ENCODE measurements at places on chromosomes 3 and 15.

GRCh38 chr3:126052196-126053058 lies 31.5 kb downstream of the SLC41A3 start:
- no peak for DNase-seq

DNA sequence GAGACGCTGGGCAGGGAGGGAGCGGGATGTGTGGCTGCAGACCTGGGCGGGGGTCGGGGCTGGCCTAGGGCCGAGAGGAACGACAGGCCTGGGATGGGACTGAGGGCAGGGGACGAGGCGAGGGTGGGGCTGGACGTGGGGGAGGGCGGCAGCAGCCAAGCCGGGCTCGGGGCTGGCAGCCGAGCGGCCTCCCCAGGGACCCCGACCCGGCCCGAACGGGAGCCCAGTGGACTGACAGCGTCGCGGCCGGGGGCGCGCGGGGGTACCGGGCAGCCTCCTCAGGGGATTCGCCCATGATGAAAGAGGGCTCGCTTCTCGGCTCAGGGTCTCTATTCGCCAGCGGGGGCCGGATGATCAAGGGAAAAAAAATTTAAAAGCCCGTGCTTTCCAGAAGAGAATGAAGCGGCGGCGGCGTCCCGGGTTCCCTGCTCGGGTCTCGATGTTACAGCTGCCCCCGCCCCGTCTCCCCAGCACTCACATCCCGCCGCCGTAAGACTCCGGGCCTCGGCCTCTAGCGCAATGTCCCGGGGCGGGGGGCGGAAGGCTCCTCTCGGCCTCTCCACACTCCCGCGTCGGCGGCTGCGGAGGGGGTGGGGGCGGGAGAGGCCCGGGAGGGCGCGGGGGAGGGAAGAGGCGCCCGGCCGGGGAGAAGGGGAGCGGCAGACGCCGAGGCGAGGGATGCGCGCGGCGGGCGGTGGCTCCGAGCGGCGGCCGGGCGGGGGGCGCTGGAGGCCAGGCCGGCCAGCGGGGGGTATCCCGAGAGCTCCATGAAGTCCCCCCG lies 4.3 kb downstream of the PTH1R start:
- DNase-seq: no peak

GRCh38 chr3:134854254-134854653 lies 59.2 kb downstream of the EPHB1 start:
- DNase-seq: no peak

GRCh38 chr3:97822359-97822775 lies 556 bp downstream of the CRYBG3 start:
- no peak for DNase-seq

DNA sequence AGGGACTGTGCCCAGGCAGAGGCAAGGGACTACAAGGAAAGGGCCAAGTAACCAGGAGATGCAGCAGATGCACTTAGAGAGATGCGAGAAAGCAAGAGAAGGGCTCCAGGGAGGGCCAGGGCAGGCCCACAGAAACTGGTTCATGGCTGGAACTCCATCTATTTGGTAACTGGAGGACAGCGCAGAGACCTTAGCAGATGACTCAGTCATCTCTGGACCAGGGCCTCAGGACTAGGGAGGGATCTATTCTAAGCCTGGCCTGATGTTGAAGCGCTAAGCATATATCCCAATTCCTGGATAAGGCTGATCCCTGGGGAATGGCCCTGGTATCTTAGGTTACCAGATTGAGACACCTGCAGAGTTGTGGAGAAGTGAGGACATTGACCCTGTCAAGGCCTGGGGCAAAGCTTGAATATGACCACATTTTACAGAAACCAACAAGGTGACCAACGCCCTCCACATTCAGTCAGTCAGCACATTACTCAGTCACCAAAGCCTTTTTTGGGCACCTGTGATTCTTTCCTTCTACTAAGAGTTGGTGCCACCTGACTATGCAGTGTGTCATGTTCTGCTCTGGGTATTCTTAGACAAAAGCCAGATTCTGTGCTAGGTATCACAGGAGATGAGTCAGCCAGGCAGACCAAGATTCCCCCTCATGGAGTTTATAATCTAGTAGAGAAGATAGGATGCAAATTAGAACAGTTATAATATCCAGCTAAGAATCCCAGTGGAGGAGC lies 68.4 kb upstream of the SLCO3A1 start:
- no peak for DNase-seq

DNA sequence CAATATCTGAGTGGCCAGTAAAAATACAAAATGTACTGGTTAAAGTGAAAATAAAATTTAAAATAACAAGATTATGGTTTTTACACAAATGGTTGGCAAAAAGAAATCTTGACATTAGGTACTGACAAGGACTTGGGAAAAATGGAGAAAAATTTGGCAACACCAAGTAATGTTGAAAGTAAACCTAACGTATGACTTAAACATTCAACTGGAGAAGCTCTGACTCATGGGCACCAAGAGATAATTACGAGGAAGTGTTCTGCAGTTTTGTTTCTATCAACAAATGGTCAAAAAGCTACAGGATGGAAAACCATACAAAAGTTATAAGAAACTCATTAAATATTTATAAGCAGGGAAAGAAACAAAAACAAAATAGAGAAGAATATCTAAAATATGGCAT lies 177.7 kb downstream of the ZNF385D start:
- no peak for DNase-seq

GRCh38 chr3:197545571-197545970 lies 10.2 kb downstream of the BDH1 start:
- no peak for DNase-seq

- no peak for DNase-seq
Observed at GRCh38 chr15:62753518-62754221, 288.9 kb upstream of the TPM1 start.

DNA sequence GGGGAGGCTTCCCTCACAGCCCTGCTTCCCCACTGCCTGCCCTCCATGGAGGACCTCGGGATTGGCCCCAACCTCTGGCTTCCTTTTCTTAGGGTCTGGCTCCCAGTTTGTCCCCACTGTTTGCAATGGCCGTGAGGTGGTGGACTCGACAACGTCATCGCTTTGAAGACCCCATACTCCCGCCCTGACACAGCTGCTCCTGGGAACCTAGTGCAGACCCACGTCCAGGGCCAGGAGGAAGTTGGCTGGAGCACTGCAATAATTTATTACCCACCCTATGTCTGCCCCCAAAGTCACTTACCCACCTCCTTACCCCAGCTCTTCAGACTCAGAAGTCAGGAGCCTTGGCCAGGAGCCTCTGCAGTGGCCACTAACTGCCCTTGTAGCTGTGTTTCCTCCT lies 11.1 kb downstream of the GRM2 start:
- no peak for DNase-seq

- no peak for DNase-seq
Observed at GRCh38 chr3:128344052-128344735, 122.5 kb downstream of the DNAJB8 start.

DNA sequence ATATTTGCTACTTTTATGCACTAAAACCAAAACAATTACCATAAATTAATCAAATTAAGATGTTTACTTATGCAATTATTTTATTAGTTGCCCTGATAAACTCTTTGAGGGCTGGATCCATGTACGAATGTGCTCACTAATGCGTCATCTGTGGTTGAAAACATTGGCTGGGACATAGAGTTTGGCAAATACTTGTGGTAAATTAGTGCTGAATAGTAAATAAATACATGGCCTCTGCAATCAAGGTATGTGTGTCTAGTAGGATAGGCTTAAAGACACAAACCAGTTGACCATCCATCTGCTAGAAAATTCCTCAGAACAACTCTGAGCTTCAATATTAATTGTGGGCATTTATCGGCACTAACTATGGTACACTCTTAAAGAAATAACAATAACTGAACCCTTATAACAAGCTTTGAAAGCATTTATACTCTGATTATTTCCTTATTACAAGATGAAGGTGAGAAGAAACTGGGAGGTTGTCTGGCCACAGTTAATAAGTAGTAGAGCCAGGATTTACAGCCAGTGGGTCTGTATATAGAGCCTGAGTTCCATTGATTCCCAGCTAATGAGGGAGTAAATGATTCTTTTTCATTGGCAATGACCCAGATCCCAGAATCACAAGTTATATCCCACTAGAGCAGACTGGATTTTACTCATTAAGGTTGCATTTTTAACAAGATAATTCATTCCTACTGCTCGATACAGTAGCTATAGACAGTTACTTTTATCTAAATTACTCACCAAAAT lies 169.5 kb upstream of the CNTN6 start:
- DNase-seq: no peak

DNA sequence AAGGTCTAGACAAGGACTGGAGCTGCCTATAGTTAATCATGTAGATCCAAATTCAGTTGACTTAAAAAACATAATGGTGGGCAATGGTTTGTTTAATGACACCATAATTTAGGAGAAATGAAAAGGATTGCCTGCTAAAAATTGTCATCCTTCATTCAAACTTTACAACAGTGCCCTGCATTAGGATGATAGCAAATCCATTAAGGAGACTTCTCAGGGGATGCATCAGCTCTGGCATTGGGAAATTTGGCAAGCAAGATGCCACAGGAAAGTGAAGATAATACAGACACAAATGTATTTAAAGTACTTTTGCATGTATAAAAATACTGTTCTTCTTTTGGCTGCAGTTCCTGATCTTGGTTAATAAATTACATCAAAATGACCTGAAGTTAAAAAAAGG lies 93.1 kb upstream of the SKOR1 start:
- DNase-seq: no peak

DNA sequence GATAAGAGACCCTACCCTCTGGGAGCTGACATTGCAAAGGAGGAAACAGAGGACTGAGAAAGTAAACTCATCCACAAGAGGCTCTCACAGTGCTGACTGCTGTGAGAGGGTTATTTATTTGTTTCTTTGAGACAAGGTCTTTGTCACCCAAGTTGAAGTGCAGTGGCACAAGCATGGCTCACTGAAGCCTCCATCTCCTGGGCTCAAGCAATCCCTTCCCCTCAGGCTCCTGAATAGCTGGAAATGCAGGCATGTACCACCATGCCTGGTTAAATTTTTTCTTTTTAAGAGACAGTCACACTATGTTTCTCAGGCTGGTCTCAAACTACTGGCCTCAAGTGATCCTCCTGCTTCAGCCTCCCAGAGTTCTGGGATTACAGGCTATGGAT lies 52.8 kb downstream of the FBLN2 start:
- no peak for DNase-seq

- DNase-seq: no peak
Observed at GRCh38 chr15:67142092-67142766, 76.8 kb downstream of the SMAD3 start.

Data from stimulated activated CD8-positive, alpha-beta memory T cell treated with anti-CD3 and anti-CD28 coated beads, Interleukin-15, amount 100 ng/mL, for 24 hours (primary cell).